ENCODE measurements at places on chromosomes 2 and 18.

- DNase-seq, result no peak
Observed at GRCh38 chr2:1744446-1745170, at the start of gene PXDN. Gene PXDN, minus strand, starts transcription at chr2:1744515. Its CDS starts 60 bp downstream, at chr2:1744455.

- DNase-seq, result no peak
Observed at GRCh38 chr2:29070526-29070925, 3.8 kb downstream of the PCARE start.

- no peak for DNase-seq
Observed at GRCh38 chr18:58525517-58525916, 103.4 kb downstream of the ALPK2 start.

GRCh38 chr2:48946449-48947048, 191.0 kb upstream of the LHCGR start:
- peak; percentile 78 for DNase-seq

DNA sequence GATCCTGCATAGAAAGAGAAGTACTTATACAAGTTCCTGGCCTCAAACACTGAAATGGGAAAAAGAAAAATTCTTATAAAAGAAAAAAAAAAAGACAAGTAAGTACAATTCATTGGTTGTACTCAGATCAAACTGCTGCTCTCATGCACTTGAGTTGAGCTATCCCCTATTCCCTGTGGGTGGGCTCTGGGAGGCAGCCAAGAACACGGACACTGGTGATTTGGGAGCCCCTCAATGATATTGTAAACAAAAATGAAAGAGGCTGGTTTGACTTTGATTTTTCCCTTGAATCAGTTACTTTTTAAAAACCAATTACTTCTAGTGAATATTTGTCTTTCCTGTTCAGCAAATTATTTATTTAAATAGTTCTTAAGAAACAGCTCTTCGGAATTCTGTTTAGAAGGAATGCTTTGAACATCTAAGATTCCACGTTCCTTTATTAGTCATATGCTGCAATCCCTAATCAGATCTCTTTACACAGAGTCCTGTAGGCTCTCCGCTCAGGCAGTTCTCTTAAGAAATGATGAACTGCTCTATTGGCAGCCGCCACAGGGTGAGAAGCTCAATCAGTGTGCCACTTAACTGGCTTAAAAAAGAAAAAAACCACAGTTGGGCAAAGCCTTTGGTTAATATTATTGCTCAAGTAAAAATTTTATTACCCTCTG, 225.1 kb downstream of the TMEM182 start:
- DNase-seq, result no peak

- no peak for DNase-seq
Observed at GRCh38 chr2:135662088-135662487, 79.6 kb upstream of the UBXN4 start.

DNA sequence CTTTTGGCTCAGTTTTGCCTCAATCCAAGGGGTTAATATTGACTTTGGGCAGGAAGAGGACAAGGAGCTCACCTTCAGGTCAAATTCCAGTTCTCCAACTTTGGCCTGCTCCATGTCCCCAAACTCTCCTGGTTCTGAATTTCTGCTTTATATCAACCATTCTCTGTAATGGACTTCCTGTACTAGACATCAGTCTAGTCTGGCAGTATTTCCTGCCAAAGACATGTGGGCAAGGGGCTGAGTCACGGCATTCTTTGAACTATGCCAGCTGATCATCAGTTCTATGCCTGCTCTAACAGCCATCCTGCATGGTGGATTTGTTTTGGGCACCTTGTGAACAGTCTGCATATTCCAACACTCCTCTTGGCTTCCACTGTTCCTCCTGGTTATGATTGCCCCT, 199.4 kb downstream of the ZEB2 start:
- DNase-seq, result no peak

DNA sequence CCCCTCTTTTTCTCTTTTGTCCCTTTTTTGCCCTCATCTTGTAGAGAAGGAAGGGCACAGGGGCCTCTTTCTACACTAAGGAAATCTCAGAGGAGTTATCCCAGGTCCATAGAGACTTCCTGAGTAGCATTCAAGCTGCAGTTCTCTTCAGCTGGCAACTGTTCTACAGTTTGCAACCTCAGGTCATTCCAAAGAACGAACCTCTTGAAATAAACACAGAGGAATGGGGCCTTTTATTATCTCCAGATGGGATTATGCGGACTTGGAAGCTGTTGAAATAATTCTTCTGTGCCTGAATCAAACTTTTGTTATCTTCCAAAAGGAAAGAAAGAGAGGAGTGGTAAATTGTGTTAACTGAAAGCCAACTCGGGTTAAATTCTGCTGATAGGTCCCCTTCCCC, 31.0 kb upstream of the NFE2L2 start:
- no peak for DNase-seq

DNA sequence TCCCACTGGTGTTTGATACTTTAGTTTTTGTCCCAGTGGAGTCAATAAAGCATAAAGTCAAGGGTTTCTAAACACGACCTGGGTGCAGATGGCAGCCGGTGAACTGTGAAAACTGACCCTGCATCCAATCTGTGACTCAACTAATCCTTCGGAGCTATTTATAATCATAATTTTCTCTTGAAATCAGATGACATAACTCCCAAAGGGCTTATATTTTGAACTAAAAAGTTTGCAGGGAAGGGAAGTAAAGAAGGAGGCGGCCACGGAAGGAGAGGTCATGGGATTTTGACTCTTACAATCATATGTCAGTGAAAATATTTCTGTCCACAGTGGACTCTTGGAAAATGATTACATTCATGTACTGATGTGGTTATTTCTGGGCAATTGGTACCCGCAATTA, 178.5 kb downstream of the PDE1A start:
- peak; percentile 37 for DNase-seq

GRCh38 chr18:41767960-41768359, 187.1 kb upstream of the PIK3C3 start:
- DNase-seq, result peak; percentile 62

- peak; percentile 73 for DNase-seq
Observed at GRCh38 chr18:21444465-21445212, 155.9 kb downstream of the ESCO1 start.

- DNase-seq, result peak; percentile 75
Observed at GRCh38 chr2:43225788-43226557, 433 bp downstream of the ZFP36L2 start.

DNA sequence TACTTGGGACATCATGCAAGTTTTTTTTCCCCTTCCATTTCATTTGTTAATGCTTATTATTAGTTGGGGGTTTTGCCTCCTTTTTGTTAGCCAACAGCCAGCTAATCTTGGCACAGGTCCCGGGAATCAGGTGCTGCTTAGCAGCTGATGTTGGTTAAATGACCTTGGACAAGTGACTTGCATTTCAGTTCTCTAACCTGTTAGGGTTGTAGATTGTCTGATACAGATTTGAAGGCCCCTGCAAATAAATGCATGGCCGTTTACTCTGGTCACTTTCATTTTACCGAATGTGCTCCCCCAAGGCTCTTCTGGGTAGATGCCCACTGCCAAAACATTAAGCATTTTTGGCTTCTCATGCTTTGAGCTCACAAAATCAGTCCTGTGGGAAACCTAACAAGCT, 120.9 kb downstream of the SPTBN1 start:
- peak; percentile 18 for DNase-seq

GRCh38 chr2:220442012-220442411, 814.6 kb downstream of the SLC4A3 start:
- no peak for DNase-seq

DNA sequence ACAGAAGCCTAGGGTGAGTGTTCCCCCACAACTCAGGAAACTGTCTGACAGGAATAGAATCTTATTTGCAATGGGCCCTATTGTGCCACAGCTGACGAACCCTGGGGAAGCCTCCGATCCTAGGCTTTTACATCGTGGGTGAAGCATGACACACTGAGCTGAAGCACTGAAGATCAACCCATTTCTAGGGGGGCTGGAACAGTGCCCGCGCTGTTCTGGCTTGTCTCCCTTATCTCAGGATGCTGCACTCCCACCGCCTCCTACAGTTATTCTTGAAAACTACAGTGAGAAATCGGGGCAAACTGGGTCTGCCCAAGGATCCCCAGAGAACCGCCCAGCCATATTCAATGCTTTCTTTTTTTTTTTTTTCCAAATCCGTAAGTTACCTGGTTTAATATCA, 41.1 kb downstream of the NETO1 start:
- DNase-seq, result no peak

DNA sequence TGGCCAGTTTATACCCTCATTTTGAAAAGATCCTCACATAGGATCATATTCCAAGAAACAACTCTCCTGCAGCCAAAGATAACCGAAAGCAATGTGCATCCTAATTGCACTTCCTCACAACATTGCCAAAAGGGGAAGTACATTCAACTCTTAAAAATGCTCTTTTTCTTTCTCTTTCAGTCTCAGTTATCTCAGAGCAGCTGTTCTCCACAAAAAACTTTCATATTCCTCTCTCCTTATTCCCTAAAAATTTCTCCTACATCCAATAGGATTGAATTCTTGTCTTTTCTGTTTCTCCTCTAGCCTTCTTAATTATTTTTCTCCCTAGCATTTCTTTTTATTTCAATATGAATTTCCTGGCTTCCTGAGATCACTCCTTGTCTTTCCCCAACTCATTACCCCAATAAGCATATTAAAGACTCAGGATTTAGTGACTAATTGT, 7.4 kb upstream of the VRK2 start:
- no peak for DNase-seq

- DNase-seq, result peak; percentile 78
Observed at GRCh38 chr18:28331551-28331950, 154.6 kb upstream of the CDH2 start.

- DNase-seq, result peak; percentile 76
Observed at GRCh38 chr2:69565431-69565839, 78.1 kb downstream of the AAK1 start.

GRCh38 chr2:224883700-224884099, 158.6 kb downstream of the DOCK10 start:
- no peak for DNase-seq

GRCh38 chr2:186991766-186992417, 142.9 kb upstream of the ZSWIM2 start:
- peak; percentile 8 for DNase-seq

DNA sequence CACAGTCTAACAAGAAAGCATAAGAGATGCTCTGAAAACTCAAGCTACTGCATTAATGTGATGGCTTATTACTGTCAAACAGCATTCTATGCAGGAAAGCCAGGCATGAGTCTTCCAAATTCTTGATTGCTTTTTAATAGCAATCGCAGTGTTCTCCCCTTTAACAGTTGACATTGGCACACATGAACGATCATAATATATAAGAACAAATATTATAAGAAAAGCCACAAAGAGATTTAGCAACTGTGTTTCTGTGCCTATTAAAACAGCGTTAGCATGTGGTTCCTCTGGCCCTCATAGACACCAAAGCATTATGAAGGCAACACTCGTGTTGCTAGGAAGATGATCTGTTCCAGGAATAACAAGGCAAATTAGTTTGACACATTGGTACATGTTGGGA, 245.0 kb downstream of the ACKR3 start:
- no peak for DNase-seq

DNA sequence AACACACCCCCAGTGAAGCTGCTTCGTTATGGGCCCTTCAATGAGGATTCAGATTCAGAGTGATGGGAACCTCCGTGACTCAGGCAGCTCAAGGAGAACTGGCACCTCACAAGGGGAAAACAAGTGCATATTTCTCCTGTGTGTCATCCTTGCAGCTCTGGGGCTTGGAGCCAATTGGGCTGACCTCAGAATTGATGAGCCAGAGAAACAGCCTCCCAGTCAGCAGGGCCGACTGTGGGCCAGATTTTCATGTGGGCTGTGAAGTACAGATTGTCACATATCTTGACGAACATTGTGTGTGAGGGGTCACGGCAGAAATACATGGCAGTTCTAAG, 189.6 kb upstream of the SP5 start:
- peak; percentile 56 for DNase-seq

DNA sequence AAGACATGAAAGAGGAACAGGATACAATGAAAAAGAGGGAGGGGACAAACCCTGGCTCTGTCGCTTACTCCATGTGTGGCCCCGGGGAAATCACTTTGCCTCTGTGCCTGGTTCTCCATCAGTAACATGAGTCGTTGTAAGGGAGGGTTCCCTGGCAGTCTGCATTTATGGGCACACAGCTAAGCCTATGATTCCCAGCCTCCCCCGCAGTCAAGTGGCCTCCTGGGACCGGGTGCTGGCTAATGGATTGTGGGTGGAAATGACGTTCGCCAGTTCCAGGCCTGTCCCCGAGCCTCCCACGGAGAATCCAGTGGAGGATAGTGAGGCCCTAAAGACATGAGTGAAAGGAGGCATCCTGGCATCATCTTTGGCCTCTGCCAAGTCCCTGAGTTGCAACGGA, 42.7 kb downstream of the SFXN5 start:
- DNase-seq, result no peak

DNA sequence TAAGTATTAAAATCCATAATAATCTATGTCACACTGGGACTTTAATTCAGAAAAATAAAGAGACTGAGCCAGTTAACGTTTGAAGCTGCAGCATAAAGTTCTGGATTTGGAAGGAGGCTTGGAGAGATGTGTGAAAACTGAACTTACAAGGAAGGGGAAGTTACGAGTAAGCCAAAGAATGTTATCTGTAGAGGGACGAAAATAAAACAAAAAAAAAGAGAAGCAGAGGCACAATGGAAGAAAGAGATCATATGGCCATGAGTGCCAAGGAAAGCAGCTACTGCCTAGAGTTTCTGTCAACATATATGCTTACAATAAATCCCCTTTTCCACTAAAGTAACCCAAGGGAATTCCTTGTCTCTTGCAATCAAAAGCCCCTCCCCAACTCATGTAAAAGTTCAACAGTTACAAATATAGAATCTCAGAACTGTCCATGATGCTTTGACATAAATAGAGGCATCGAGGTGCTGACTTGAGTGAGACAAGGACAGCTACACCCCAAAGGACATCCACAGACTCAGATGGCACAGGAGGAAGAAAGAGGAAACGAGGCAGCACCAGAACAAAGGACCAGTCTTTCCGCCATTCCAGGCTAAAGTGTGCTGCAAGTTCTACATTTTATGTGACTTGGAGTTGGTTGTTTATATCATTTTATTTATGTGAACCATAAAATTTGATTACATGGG, 16.1 kb upstream of the ARL5A start:
- DNase-seq, result no peak

DNA sequence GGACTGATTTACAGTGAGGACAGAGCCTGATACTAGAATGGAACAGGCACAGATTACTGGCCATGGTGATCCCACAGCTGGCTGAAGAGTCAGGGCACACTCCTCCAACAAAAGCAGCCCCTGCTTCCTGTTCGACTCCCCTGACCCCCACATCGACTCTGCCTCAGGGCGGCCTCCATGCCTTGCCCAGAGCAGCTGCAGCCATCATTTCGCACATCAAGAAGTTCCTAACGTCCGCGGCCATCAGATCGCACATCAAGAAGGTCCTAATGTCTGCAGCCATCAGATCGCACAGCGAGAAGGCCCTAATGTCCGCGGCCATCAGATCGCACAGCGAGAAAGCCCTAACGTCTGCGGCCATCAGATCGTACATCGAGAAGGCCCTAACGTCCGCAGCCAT, 192.8 kb upstream of the PXDN start:
- no peak for DNase-seq

- peak; percentile 89 for DNase-seq
Observed at GRCh38 chr2:158815658-158816057, 20.5 kb downstream of the DAPL1 start.

DNA sequence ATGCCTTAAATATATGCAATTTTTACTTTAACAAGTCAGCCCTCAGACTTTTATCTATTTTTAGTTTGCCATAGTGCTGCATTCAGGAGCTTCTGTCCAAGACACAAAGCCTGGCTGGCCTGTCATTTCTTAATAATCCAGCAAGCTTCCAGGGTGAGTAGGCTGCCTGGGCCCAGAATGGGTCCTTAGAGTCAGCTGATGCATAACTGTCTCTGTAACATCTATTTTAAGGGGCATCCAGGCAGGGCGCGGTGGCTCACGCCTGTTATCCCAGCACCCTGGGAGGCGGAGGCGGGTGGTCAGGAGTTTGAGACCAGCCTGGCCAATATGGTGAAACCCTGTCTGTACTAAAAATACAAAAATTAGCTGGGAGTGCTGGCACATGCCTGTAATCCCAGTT, 11.8 kb upstream of the GNLY start:
- DNase-seq, result no peak
